Liver (tissue), 10 donors: ENCODE measurements at places on chromosomes 5 and 9. TPM values are rescaled to one million over a fixed set of nuclear protein-coding genes. Genes with fewer than 3 reads are reported as not detected.
A peak's percentile ranks its signal among the peaks of the same experiment; 100 is the strongest.

DNA sequence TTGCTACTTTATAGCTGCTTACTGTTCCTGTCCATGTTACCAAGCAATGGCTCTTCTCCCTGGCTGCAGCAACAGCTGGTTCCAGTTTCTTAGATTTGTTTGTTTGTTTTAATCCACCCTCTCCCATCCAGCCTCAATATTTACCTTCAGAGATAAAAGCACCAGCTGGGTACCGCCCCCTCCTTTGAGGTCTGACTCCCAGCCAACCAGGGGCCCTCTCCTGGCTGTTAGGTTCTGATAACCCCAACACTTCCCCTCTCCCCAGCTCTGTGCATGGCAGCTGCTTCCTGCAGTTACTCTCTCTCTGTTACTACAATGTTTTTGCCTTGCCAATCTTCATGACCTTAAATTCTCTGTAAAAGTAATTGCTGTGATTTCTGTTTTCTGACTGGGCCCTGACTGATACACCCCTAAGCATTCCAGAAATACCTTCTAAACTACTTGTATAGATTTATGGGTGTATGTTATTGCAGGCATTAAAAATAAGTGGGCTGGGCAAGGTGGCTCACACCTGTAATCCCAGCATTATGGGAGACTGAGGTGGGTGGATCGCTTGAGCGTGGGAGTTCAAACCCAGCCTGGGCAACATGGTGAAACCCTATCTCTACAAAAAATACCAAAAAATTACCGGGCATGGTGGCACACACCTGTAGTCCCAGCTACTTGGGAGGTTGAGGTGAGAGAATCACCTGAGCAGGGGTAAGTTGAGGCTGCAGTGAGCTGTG is 2.6 kb upstream of the GCNT1 start:
- peak; percentile 62 for DNase-seq

DNA sequence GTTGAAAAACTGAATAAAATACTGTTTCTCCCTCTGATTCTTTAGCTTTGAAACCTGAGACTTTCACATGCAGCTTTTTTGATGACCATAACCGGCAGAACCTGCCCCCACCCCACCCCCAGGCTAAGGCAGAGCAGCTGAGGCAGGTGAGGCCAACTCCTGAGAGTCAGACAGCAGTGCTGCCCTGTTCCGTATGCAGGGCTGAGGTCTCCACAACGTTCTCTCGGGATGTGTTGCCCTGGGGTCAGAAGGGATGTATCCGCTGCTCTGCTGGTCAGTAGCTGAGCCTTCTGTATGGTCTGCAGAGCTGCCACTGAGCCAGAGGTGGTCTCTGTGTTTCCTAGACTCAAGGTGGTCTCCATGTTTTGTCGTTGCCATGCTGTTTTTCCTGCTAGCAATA is 190.5 kb downstream of the AOPEP start:
- DNase-seq = peak; percentile 32

DNA sequence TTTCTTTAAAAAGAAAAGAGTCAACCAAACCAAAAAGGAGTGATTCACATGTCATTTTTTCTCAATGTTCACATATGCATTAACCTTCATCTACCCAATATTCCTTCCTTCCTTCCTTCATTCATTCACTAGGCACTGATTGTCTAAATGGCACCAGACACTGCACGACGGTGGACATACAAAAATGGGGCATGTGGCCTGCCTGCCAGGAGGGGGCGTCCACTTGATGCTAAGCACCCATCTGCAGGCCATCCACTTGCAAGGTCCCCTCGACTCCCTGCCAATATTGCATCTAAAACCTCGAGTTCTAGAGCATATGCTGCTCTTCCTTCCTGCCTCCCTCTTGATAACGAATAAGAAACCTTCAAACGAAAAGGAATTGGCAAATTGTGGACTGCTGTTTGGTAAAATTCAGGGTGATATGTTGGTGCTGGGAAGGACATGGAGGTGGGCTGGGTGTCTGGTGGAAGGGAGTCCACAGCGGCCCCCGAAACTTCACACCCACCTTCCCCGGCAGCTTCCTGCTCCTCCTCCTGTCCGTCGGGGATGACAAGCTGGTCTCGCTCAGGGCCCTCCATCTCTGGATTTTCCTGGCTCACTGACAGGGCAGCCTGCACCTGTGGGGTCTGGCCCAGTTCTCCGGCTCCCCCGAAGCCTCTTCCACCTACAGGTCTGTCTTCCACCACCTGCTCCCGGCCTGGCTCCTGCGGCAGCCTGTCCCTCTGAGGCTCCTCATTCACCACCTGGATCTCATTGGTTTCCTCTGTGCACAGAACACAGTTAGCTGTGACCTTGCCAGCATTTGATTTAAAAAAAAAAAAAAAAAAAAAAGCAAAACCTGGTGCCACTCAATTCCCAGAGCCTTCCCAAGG is 64.3 kb downstream of the GOLM1 start:
- no peak for DNase-seq

PRDM9 gene
- not detected for polyA plus RNA-seq

NPR3 gene
- 0.70 TPM for polyA plus RNA-seq

DNA sequence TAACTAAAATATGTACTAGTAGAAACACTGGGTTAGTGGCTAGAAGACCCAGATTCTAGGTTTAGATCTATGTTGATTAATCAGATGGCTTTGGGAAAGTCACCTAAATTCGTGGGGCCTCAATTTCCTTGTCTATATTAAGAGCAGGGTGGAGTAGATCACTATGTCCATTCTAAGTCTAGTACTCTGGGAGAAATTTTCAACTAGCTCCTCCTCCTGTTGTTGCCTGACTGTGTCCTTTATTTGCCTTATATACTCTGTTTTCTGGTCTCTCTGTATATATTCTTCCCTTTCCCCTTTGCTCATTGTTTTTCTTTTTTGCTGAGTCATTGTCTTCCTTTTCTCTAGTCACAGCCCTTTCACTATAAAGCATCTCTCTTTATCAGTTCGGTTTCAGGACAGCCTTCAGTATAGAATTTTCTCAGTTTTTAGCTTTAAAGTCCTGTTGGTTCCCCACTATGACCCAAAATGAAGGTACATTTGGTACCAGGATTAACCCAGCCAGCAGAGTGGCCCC is 44.5 kb upstream of the CDH6 start:
- DNase-seq = no peak

- DNase-seq = no peak
Observed at GRCh38 chr9:80836013-80836412, 853.3 kb downstream of the TLE1 start.
